Left renal cortex interstitium (tissue), 4 donors: ENCODE measurements at places on chromosomes 4 and X.

- DNase-seq, result no peak
Measured at GRCh38 chr4:108301545-108302251, 133.0 kb upstream of the LEF1 start.

DNA sequence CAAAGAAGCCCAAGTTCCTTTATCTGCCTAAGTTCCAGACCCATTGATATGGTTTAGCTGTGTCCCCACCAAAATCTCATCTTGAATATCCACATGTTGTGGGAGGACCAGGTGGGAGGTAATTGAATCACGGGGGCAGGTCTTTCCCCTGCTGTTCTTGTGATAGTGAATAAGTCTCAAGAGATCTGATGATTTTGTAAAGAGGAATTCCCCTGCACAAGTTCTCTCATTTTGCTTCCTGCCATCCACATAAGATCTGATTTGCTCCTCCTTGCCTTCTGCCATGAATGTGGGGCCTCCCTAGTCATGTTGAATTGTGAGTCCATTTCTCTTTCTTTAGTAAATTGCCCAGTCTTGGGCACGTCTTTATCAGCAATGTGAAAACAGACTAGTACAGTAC is 860.2 kb downstream of the FSTL5 start:
- no peak for DNase-seq

- no peak for DNase-seq
Measured at GRCh38 chr4:98657531-98658286, 702 bp downstream of the TSPAN5 start.

- DNase-seq, result no peak
Measured at GRCh38 chr4:74414149-74414809, 30.7 kb upstream of the AREG start.

DNA sequence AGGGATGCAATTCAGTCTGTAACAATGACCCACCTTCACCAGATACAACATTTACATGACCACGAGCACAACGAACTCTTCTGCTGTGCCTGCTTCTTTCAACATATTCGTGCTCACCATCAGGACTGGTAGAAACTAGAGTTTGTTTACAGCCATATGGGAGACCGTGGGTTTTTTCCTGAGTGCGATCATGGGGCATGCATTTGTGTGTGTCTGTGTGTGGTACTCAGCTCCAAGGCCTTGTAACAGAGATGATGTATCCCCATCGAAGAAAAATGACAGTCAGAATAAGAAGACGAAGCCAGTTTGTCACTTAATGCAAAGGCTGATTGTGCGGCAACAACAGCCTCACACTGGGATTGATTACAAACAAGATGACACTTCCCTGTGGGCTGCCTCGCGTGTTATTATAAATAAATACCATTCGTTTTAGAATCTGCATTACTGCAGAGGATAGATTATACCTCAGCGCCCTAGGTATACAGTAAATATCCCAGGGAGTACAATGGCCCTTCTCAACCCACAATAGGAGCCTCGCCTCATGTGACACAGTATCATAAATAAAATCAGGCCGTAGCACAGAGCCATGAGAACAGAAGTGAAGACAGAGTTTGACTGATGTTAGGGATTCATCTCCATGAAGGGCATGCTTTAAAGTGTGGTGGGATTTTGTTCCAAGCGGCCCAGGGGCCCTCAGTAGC is 97.3 kb upstream of the NOCT start:
- DNase-seq, result no peak

DNA sequence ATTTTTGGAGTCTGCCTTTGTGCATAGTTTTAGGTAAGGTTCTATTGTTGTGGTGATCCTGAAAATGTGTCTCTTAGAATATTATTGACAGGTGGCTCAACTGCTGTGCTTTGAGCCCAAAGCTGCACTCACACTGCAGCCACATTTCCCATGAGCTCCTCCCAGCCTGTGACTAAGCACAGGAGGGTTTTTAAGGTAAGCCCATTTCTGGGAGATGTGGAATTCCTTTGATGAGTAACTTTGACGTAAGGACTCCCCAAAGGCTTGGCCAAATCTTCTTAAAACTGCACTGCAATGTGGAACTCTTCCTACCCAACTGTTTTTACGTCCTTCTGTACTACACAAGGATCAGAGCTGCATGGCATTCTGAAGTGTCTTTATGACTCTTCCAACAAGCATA is 20.0 kb upstream of the TMPRSS11A start:
- no peak for DNase-seq

DNA sequence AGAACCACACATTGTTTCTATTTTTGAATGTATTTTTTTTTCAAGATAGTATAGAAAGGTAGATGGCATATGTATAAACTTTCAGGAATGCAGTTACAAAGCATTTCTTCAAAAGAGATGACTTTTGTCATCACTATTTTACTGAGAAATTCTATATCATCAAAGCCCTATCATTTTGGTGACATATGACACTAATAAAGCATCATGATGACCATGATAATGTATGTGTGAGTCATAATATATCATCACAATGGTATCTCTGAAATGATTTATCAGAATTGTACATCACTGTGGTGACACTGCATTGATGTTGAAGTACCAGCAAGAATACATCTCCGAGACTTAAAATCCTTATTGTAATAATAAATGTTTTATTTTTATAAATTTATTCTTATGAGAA is 1740.8 kb downstream of the PCDH7 start:
- no peak for DNase-seq

DNA sequence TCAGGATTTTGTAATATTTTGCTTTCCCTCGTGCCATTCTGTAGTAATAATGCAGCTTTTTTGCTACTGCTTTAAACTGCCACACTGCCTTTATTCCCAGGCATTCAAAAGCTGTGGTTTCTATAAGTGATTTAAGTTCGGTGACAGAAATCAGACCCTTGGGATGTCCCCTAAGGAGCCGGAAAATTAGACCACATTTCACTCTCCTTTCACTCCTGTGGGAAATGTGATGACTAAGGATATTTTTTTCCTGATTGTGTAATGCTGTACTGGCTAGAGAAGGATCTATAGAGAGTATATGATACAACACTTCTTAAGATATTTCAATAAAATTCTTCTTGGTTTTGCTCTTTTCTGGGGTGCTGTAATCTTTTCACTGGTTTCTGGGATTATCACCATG is 24.4 kb downstream of the UGT2A3 start:
- DNase-seq, result no peak

GRCh38 chr4:39706741-39707511 is 9.0 kb downstream of the UBE2K start:
- DNase-seq, result no peak

GRCh38 chrX:120672841-120673530 is 43.1 kb upstream of the C1GALT1C1 start:
- DNase-seq, result no peak

DNA sequence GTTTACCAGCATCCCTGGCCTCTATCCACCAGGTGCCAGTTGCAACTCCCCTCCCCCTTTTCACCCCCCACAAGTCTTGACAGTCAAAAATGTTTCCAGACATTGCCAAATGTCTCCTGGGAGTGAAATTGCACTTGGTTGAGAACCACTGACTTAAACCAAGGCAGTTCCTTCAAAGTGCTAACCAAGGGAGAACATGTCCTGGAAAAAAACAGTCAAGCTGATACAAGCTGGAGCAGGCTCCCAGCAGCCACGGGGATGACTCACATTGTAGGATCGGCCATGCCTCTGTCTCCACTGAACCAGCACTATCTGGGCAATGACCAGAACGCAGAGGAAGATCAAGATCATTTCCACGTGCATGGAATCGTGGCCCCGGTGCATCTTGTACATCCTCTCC is 11.4 kb downstream of the RNF175 start:
- no peak for DNase-seq

GRCh38 chr4:83369831-83370639 is 35.4 kb upstream of the HPSE start:
- DNase-seq, result no peak

GRCh38 chr4:161655148-161655547 is 508.7 kb downstream of the FSTL5 start:
- no peak for DNase-seq

DNA sequence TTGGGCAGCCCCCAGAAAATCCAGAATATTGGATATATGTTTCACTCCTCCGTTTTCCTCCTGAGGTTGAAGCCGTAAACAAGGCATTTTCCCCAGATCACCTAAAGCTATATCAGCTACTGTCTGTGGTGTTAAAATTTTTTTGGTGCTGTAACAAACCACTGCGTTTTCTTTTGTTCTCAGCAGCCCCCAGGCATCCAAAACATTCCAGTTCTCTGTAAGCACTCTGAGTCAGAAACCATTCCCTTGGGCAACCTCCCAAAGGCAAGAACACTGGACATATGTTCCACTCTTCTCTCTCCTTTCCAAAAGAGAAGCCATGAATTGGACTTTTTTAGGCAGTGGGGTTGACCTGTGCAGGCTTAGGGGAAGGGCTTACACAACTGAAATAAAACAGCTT is 310.9 kb downstream of the MID1IP1 start:
- DNase-seq, result no peak

DNA sequence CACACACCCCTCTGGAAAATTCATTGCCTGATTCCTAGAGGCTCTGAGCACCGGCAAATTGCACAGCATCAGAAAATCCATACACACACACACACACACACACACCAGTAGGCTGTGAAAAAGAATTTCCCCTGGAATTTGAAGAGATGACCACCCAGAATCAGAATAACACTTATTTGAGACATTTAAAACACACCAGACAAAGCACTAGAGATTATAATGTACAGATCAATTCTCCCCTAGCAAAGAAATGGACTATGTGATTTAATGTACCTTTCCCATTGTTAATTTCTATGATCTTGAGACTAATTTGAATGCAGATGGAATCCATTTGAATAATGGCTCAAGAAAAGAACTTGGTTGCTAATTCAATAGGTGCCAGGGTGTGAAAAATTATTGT is 399.3 kb downstream of the HNRNPD start:
- DNase-seq, result no peak

GRCh38 chrX:12672367-12673106 is 118.7 kb upstream of the PRPS2 start:
- DNase-seq, result no peak

DNA sequence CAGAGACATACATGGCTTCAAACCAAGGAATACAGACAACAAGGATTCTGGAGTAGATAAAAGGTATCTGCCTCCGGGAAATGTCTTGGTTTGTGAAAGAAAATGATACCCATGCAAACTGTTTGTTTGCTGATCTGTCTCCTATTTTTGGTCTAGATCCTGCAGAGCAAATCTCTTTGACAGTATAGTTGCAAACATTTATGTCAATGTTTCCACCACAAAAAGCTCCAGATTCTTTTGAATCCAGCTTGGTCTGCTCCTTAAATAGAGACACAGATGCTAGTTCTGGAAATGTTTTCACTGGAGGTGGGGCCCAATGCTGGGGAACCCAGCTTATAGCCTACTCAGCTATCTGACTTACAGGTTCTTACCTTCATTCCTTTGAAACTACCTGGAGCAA is 119.7 kb downstream of the ATG4A start:
- no peak for DNase-seq

GRCh38 chr4:181350615-181351415 is 892.4 kb upstream of the TENM3 start:
- DNase-seq, result no peak

- no peak for DNase-seq
Measured at GRCh38 chr4:42617030-42617429, 39.9 kb downstream of the ATP8A1 start.

DNA sequence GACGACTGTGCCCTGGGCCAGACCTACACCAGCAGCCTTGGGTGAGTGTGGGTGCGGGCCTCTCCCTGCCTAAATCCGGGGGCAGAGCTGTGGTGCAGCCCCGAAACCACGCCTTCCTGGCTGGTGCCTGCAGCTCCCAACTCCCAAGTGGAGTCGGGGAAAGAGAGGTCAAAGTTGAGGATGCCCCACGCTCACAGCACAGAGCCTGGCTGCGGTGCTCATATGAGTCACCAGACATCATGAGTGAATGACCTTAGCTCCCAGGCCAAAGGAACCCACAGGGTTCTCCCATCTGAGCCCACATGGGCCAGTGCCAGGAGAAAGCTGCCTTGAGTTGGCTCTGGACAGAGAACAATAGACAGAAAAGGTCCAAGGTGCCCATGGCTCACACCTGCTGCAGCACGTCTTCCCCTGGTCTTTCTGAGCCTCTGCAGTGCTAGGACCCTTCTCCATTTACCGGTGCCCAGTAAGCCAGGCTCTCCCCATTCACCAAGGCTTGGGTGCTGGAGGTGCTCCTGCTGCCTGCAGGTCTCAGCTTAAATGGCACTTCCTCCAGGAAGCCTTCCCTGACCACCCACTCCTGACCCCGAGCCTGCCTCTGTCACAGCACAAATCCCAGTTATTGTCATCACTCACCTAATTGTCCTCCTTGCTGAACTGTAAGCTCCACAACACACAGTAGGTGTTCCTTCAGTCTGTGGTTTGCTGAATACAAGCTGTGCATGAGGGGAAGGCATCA is 224.2 kb downstream of the AFAP1 start:
- no peak for DNase-seq

- DNase-seq, result no peak
Measured at GRCh38 chrX:11399489-11400094, 106.4 kb downstream of the AMELX start.

DNA sequence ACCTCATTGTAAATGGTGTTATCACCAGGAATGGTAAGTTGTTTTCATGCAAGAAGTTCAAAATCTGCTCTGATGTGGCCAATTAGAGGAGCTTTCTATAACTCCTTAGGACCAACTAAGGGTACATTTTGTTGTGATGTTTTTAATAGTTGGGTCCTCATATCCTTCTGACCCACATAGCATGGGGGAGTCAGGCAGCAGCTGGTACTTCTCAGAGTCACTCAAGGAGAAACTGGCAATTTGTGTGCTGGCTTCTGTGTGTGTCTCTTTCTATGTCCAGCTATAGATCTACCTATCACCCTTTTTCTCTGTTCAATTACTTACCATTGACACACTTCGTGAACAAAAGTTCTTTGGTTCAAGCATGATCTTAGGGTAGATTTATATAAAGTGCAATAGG is 194.3 kb upstream of the TENM3 start:
- no peak for DNase-seq

DNA sequence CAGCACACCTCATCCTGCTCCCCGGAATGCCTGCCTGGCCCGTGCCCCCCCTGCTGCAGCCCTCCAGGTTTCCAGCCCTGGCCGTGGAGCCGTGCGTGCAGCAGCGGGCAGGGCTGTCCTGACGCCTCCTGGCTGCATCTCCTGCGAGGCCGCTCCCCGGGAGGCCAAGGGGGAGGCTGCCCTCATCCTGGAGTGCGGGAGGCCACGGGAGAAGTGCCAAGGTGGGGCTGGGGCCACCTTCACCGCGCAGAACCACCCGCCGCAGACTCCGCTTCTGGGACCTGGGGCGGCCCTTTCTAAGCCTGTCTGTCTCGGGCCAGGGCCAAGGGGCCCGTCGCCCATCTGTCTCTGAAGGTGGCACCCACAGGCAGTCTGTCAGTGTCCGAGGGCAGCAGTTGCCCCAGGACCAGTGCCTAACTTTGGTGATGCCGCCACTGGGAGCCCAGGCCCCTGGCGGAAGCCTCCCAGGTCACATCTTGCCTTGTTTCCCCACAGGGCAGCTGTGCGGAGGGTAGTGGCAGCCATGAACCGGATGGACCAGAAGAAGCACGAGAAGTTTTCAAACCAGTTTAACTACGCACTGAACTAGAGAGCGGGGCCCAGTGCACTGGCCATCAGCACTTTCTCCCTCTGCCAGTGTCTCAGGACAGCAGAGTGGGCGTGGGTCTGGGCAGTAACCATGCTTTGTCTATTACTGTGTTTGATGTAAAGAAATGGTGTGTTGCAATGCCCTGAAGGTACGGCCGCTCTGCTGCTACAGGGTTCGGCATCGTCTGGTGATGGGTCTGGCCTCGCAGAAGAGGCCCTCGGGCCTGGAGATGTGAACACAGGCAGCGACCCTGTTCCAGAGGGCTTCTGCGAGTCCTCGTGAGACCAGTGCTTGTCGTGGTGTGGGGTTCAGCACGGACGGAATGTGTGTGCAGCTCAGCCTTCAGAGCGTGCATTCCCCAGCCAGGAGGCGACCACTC is 20.6 kb downstream of the NKX1-1 start:
- no peak for DNase-seq

GRCh38 chr4:54659749-54660535 is 2.2 kb downstream of the KIT start:
- DNase-seq, result no peak
